Transverse colon (tissue), 4 donors: ENCODE measurements at places on chromosomes 6 and 20.

DNA sequence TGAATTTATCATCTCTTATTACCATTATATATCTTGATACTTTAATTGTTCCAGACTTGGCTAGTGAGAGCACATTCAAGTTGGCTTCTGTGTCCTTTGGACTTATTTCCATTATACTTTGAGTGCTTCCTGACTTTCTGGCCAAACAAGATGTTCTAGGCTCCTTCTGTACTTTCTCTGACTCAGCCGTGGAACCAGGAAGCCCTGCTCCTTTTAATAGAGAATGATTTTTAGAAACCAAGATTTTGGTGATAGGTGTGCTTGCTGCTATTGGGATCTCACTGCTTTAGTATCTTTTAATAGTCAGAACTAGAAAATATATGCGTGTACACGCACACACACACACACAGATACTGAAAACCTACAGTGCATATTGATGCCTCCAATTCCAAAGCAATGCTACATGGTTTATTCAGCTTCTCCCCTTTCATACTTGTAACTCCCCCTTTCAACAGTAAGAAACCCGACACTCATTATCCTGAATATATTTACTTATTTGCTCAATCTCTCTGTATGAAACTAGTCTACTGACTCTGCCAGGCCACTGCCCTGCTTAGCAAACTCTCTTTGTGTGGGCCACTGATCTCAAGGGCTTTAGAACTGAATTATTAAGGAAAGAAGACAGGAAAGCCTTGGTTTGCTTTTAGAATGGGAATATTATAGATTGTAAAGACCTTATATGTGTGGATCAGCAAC lies 42.7 kb upstream of the EZR start:
- DNase-seq: no peak

GRCh38 chr6:118865100-118865391 lies 28.9 kb upstream of the ASF1A start:
- DNase-seq: no peak

DNA sequence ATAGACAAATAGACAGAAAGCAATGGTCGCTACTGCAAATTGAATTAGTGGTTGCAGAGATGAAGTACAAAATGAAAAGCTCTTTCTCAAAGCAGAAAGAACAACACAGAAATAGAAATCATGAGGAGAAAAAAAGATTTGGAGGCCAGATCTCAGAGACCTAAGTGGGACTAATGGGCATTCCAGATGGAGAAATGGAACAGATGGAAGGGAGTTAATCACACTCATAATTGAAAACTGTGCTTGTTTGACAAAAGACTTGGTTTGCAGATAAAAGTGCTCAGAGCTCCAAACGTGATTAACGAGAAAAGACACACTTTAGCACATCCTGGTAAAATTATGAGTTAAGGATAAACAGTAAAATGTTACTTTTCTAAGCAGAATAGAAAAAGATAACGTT lies 58.1 kb upstream of the SNRPB2 start:
- DNase-seq: no peak

- DNase-seq: peak; percentile 19
These were observed 47.2 kb upstream of the IPCEF1 start for GRCh38 chr6:154403788-154404187.

DNA sequence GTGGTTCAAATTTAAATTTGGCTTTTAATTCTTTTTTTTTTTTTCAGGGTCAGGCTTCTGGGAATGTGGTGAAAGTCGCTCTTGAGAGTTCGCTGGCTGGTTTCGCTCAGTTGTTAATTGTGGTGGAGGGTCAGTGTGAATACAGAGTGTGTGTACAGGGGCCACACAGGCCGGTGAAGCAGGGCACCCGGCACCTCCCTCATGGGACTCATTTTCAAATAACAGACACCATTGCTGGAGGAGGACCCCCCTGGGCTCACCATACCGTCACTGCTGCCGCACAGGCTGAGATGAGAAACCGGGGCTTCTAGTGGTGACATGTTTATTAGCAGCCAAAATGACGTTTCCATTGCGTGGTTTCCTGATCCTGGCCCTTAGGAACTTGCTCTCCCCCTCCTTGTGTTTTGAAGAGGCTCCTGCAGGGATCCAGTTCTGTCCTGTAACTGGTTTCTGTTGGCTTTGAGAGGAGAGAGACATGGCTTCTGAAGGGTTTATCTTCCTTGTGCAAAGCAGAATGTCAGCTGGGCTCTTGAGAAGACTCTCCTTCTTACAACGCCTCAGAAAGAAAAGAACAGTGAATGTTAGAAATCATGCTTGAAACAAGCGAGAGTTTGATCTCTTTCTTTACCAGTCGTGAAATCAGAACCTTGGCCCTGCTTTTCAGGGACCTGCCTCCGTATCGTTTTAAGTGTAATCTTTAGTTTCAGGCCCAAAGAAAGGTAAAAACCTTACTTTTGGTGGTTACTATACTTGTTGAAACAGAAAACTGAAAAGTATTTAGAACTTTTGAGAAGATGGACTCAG lies 37.8 kb downstream of the DUSP22 start:
- DNase-seq: no peak

DNA sequence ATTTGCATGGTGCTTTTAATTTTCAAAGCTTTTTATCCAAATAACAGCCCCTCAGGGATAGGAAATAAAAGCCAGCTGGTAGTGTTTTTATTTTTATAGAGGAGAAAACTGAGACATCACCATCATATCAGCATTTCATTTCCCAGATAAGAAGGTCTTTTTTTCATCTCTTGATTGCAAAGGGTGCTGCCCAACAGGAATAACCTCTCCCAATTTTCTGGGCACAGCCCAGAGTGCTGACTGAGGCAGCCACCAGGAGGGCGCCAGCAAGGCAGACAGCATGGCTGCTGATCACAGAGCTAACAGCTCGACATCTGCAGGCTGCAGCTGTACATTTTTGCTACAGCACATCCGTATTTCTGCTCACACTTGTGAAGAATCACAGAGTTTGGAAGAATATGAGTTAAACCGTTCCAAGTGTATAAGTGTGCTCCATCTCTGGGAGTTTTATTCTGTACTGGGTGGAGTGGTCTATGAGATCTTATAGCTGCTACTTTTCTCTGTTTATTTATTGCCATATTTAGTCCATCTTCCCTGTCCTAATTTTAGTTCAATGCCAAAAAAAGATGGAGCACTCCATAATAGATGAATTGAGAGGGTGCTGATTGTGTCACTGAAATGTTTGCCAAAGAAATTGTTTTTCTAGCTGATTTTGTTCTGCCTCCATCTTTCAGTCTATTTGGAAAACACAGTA lies 85.5 kb upstream of the C20orf144 start:
- no peak for DNase-seq

DNA sequence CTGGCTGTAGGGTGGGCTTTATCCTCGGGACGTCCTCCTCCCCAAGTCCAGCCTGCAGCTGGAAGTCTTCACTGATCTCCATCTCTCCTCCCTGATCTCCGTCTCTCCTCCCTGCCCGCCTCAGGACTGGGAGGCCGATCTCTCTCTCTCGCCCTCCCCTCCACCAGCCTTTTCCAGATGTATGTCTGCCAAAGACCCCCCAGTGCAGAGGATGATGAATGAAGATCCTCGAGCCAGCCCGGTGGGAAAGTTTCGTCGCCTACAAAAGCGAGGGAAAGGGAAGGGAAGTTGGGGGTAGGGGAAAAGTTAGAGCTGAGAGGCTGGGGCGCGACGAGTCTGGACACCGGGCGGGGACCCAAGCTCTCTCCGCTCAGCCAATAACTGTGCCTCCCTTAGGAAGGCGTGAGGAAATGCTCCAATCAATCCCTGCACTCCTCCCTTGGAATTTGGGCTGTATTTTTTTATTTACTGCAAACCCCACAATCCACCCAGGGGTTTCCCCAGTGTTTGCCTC lies 595 bp upstream of the SRF start:
- peak; percentile 81 for DNase-seq

DNA sequence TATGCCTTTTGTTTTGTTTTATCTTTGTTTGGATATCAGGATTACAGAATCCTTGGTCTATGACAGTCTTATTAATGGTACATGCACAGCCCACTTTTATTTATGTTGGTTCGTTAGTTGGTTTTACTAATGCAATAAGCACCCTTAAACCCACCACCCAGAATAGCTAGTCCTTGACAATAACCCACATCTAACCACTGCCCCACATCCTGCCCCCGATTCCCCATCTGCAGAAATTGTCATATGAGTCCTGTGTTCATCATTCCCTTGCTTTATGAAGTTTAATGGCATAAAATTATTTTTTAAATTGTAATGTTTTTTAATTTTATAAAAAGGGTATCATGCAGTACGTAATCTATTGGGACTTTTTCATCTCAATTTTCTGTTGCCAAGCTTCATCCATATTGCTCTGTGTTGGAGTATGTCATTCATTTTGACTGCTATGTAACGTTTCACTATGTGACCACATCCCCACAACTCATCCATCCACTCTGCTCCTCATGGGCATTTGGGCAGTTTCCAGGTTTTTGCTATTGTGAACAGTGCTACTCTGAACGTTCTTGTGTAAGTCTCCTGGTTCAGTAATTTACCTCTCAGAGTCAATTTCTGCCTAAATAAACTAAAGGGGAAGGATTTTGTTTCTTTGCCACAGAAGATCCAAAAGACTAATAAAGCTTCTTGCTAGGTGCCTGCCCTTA lies 150.4 kb downstream of the MRPL14 start:
- DNase-seq: no peak

DNA sequence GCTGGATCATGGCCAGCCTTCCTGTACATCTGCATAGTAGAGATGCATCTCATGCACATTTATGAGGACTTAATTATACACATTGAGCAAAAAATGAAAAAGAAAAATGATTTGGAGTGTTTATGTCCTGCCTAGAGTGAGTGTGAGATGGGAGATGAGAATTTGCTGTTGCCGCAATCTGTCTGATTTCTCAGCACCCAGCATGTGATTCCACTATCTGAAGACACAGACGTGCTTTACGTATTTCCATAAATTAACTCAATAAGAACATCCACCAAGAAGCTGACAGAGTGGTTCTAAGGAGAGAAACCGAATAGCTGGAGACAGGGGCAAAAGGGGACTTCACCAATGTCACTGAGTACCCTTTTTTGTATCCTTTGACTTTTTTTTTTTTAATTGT lies 15.2 kb downstream of the EDEM2 start:
- no peak for DNase-seq

- peak; percentile 20 for DNase-seq
These were observed 9.8 kb downstream of the DUSP15 start for GRCh38 chr20:31860390-31861134.

DNA sequence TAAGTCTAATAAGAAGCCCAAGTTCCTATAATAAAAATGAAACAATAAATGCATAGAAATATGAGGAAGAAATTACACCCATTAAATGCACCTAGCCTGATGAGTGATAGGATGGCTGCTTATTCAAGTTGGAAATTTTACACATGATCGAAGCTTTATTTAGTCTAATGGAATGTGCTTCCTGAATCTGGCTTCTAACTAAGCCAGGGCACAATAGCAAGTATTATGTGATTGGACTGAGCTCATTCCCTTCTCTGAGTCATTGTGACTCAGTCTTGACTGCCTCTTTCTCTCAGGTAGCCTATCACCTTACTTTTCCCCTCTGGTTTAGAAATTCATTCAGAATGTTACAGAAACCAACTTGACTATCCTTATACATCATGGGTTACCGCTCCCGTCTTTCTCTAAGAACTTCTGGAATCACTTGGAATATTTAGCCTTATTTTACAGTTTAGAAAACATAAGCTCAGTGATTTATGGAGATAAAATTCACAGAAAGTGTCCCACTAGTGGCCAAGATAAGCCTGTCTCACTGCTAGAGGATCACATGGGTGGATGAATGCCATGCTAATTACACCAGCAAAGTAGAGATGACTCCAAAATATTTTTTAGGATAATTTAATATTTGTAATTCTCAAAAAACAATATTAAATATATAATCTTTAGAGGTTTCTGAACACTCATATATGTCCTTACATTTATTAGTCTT lies 505.3 kb upstream of the JAG1 start:
- no peak for DNase-seq

- no peak for DNase-seq
These were observed 6.5 kb upstream of the RNF24 start for GRCh38 chr20:4021906-4022305.

DNA sequence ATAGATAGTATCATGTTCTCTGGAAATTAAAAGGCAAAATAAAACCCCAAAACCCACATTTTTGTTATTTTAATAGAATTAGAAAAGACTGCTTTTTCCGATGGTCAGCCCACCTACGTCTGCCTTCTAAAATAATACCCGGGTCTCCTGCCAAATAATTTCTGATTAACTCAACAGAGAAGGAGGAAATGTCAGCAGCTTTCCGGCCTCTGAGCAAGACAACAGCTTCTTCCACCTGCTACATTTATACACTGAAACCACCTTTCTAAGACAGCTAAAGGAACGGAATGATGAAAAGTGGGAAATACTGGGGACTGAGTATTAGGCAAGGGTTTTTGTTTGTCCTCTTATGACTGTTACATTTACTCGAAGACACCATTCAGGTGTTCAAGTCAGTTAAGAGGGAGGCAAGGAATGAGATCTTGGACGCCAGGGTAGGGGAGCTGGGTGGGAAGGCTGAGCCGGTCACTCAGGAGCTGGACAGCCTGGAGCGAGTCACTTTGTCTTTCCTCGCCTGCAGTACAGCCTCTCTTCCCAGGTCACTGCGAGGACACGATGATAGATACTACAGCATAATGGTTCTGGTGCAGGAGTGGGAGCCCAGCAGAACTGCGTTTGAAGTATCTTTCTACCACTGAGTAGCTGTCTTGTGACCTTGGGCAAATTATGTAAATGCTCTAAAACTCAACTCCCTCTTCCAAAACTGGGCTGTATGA lies 96.3 kb upstream of the QKI start:
- DNase-seq: no peak

DNA sequence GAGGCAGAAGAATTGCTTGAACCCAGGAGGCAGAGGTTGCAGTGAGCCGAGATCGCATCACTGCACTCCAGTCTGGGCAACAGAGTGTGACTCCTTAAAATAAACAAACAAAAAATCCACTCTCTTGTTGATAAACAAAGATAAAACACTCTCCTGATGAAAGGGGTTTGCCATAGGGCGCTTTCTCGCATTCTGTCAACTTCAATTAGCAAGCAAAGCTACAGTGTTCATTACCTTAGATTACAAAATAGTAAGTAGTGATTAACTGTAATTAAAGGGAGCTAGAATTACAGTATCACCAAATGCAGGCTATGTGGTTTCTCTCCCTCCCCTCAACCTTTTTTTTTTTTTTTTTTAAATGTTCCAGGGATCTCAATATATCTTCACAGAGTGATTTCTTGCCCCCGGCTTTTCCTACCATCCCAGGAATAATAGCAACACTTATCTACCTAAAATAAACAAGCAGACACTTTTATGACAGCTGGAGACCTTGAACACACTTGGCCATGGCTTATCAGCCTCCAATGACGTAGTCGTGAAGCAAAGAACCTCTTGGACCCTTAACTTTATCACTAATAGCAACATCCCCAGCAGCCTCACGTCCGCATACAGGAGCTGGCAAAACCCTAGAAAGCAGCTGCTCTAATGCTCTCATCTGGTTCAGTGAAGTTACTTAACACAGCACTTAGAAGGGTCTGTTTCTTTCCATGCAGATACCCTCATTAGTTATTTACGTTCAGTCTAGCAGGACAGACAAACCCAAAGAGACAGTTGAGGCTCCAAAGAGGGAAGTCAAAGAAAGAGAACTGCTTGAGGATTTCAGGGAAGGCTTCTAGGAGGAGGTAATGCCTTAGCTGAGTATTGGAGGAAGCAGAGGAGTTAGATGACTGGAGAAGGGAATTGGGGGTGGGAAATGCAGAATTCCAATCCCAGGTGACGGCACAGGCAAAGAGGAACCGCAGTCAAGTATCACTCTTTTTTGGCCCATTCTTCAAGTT lies 37.9 kb upstream of the NEDD9 start:
- DNase-seq: peak; percentile 76

- DNase-seq: no peak
These were observed 24.6 kb upstream of the CCDC167 start for GRCh38 chr6:37524025-37524969.
